ENCODE measurements at places on chromosomes 13 and 19.

DNA sequence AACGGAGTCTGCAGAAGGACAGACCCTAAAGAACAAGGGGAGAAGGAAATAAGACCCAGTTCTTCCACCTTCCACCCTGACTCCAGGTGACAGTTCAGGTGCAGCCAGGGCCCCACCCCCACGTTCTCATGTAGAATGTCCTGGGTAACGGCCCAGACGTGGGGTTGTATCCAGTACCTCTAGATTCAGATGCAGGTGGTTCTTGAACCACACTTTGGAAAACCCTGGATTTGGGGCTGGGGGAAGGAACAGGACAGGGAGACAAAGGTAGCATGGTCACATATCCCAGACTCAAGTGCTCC lies 2.2 kb downstream of the DMPK start:
- DNase-seq = no peak

DNA sequence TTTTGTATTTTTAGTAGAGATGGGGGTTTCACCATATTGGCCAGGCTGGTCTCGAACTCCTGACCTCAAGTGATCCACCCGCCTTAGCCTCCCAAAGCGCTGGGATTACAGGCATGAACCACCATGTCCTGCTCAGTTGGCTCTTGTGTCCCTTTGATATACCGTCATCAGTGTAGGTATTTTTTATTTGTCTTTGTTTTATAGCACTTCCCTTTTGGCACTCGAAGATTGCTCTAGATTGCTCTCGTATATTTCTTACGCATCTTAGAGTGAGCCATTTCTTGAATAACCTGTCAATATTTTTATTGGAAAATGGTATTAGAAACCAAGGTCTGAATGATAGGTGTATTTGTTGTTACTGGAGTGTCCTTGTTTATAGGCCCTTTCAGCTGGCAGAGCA lies 9.4 kb downstream of the SETDB2 start:
- DNase-seq = no peak

DNA sequence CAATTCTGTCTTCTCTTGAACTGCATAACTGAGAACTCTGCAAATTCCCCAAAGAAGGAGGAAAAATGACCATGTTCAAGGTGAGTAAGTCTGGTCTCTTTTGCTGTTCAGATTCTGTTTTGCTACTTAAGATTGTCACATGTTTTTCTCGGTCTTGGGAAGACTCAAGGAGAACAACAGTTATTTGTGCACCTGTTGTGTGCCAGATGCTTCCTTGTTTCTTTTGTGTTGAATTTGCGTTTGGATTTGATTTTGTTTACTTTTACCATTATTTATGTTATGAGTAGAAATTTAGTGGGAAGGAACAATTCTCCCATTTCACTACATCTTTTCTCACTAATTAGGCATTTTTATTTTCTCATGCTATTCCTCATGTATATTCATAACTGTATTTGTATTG lies 4.4 kb downstream of the ZNF284 start:
- no peak for DNase-seq

DNA sequence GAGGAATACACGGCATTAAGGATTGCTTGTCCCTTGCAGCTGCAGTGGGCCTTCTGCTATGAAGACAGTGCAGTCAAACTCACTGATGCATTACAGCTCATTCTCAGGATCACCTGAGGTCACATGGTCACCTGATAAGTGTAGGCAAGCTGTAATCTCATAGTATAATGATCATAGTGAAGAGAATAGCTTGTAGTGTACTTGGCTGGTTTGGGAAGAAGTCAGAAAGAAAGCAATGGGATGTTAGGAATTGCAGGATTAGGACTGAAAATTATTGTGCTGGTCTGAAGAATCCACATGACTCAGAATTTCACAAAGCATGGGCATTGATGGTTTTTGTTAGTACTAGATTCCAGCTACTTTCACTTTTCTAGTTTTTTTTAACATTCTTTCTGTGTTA lies 76.7 kb downstream of the MBNL2 start:
- DNase-seq = no peak

GRCh38 chr19:47697863-47698609 lies 15.2 kb upstream of the EHD2 start:
- DNase-seq = peak; percentile 32

- DNase-seq = no peak
Measured at GRCh38 chr13:113049981-113050380, 55.6 kb upstream of the F7 start.

DNA sequence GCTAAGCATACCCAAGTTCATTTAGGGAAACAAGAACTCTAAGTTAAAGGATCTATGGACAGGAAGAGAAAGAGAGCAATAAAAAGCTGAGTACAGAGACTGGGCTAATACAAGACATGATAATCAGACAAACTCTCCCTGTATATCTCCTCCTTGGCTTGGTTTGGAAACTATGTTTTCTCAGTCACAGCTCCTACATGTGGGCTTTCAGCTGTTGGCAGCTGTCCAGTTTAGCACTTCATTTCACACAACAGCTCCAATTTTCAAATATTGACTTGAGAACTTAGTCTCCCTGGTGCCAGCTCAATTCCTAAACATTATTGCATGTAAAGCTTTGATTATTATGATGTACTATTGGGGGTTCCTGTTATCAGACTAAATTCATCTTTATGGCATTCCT lies 222.8 kb upstream of the OBI1 start:
- no peak for DNase-seq

- DNase-seq = peak; percentile 35
Measured at GRCh38 chr13:100542826-100543156, 45.8 kb downstream of the GGACT start.

DNA sequence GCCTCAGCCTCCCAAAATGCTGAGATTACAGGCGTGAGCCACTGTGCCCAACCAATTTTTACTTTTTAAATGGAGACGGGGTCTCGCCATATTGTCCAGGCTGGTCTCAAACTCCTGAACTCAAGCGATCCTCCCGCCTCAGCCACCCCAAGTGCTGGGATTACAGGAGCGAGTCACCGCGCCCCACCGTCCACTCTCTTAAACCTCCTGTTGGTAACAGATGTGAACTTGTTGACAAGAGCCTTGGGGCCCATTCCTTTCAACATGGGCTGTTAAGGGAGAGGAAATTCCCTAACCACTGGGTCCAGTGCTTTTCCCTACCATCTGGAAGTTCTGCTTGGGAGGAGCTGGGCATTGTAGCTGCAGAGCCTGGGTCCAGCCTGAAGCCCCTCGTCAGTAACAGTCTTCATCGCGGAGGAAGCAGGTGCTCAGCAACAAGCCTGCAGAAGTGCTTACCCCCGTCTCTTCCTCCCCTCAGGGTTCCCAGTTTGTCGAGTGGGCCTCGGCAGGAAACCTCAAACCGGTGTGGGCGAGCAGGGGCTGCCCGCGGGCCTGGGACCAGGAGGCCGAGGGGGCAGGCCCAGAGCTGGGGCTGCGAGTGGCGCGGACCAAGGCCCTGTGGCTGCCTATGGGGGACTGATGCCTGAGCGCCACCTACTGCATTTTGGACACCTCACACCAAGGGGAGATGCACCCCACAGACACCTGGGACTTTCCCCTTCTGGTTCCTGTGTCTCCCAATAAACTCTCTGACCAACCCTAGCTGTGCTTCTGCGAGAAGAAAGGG lies 4.0 kb upstream of the FLT3LG start:
- DNase-seq = no peak

- DNase-seq = peak; percentile 46
Measured at GRCh38 chr13:34678154-34678553, 263.9 kb upstream of the NBEA start.

GRCh38 chr13:44273991-44274770 lies 99.4 kb upstream of the SERP2 start:
- no peak for DNase-seq

- peak; percentile 31 for DNase-seq
Measured at GRCh38 chr13:41995946-41996345, 35.0 kb upstream of the VWA8 start.

- DNase-seq = no peak
Measured at GRCh38 chr13:98026457-98026857, 73.0 kb downstream of the IPO5 start.

GRCh38 chr19:30026933-30027332 lies 84.9 kb downstream of the URI1 start:
- DNase-seq = no peak

DNA sequence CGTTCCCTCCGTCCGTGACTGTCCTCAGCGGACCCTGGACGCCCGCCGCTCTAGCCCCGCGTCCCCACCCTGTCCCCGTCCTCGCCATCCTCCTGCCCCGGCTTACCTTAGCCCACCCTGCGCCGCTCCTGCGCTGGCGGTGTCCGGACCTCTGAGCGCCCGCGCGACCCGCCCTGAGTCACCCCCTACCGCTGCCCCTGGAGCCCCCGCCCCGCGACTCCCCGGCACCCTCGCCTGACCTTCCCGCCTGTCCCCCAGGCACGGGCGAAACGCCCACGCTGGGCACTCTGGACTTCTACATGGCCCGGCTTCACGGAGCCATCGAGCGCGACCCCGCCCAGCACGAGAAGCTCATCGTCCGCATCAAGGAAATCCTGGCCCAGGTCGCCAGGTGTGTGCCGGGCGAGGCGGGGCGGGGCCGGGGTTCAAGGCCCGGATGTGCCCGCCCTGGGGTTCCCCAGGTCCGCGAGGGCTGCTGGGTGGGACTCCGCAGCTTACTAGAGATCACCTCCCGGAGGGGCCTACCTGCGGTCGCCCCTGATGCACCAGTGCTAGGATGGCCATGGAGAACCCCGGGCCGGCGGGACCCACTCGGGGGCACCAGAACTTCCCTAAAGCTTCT lies 5.1 kb downstream of the HMG20B start:
- DNase-seq = no peak

DNA sequence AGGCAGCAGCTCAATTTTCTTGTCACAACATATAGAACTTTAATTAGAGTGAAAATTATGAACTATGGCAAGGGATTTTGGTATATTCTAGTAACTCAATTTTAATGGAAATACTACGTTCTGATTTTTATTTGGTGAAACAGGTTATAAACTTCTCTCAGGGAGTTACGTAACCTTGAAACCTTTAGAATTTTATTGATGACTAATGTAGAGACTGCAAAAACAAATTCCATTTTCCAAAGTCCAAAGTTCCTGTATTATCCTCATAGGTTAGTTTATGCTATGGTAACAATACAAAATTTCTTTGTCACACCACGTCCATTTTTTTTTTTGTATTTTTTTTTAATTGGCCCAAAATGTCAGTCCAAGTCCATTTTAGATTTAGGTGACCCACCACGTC lies 185.7 kb downstream of the KLF5 start:
- no peak for DNase-seq

- DNase-seq = no peak
Measured at GRCh38 chr13:113582841-113583631, 1.5 kb upstream of the TFDP1 start.

- no peak for DNase-seq
Measured at GRCh38 chr13:103436057-103436654, 369.9 kb upstream of the SLC10A2 start.

GRCh38 chr13:50125304-50125553 lies 110.0 kb downstream of the KCNRG start:
- no peak for DNase-seq

- DNase-seq = no peak
Measured at GRCh38 chr19:2602391-2603181, 99.9 kb downstream of the GNG7 start.

Data from non-pigmented ciliary epithelial cell (primary cell).